ENCODE measurements at places on chromosomes 7 and 10.

GRCh38 chr7:75985009-75985517 lies 9.3 kb downstream of the TMEM120A start:
- no peak for DNase-seq

- no peak for DNase-seq
Measured at GRCh38 chr7:104795616-104796398, 218.2 kb upstream of the KMT2E start.

DNA sequence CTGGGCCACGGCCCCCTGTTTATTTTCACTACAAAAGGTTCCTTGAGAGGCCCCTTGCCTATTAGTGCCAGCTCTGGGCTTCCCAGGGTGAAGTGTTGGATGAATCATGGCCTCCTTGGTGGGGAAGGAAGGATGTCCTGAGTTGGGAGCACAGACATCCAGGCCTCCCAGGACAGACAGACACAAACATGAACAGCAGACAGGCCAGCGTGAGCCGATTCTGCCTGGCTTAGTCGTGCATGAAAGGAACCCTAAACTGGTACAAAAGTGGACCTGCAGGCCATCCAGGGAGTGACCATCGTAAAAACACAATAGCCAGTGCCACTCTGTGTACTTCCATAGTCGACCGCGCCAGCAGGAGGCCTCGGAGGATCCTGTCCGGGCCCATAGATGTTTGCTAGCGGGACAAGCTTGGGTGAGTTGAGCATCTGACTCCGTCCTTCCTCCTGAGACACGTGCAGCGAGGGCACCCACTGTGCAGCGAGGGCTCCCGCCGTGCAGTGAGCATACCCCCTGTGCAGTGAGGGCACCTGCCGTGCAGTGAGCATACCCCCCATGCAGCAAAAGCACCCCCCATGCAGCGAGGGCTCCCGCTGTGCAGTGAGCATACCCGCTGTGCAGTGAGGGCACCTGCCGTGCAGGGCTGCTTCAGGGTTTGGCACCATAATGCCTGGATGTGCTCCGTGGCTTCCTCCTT lies 51.3 kb upstream of the PRKAR1B start:
- no peak for DNase-seq

DNA sequence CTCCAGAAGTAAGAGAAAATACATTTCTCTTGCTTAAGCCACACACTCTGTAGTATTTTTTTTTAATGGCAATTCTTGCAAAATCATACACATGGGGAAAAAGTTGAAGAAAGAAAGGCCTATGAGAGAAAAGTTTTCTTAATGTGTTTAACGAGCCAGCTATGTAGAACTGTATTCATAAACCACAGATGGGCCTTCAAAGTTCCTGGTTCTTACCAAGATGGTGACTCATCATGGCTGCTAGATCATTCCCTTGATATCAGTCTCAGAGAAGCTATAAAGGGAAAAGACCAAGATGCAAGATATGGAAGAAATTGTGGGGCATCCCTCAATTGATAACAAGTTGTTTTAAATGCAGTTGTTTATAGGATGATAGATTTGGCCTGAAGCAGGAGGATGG lies 992.7 kb upstream of the MBL2 start:
- no peak for DNase-seq

- no peak for DNase-seq
Measured at GRCh38 chr7:38070718-38071117, 107.3 kb upstream of the STARD3NL start.

DNA sequence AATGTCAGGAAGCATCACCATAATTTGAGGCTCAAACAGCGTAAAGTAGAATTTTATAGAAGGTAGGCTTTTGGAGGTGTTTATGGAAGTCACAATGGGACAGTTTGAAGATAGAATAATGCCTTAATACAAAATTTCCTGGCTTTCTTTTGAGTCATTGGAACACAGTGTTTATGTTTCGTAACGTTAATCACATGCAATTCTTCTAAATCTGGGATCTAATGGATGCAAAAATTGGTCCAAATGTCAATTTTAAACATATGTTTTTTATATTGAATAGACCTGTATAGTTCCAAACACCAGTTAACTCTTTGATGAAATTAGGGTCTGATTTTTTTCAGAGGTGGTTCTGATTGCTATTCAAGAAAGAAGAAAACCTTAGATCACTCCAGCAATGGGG lies 86.5 kb upstream of the HPS1 start:
- no peak for DNase-seq

- no peak for DNase-seq
Measured at GRCh38 chr7:31640381-31640780, 46.6 kb upstream of the PPP1R17 start.

All from stimulated activated CD8-positive, alpha-beta memory T cell treated with anti-CD3 and anti-CD28 coated beads, Interleukin-12 subunit alpha, Interleukin-12 subunit beta, amount 100 ng/mL, for 1 hour (primary cell).